ENCODE measurements at places on chromosomes 1 and 21.

- no peak for DNase-seq
Measured at GRCh38 chr1:6753320-6754140, 31.7 kb upstream of the CAMTA1 start.

DNA sequence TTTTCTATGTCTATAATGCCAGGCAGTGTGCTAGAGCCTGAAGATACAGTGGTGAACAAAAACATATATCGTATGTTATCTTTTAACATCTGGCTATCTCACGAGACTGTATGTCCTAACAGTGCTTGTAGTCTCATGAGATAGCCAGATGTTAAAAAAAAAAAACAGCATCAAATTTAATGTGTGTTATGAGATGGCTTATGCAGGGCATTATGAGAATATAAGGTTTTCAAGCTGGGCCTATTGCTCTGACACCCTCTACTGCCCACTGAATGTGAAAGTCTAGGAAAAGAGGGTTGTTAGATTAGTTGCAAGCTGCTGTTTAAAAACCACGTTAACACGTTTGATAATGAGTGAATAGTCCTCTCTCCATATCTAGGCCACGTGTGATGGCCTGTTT, 109.8 kb downstream of the CACHD1 start:
- DNase-seq, result no peak

GRCh38 chr1:166237675-166238074, 70.9 kb upstream of the FAM78B start:
- no peak for DNase-seq

GRCh38 chr1:76254104-76255030, 179.8 kb downstream of the ST6GALNAC3 start:
- DNase-seq, result no peak

DNA sequence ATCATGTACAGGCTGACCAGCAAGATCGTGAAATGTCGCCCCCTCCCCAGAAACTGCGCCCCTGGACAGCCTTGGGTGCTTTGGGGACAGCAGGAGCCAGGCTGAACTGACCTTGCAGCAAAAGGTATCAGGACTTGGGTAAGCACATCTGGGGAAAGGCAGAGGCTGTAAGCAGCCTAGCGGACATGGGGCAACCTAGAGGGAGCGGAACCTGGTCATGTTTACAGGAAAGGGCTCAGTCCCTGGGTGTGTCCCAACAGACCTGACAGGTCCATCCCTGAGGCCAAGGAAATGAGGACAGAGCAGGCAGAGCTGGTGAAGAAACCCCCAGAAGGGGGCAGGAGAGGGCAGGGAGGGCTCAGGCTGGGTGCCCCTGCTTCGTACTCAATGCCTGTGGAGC, 3.1 kb upstream of the S100A8 start:
- no peak for DNase-seq

DNA sequence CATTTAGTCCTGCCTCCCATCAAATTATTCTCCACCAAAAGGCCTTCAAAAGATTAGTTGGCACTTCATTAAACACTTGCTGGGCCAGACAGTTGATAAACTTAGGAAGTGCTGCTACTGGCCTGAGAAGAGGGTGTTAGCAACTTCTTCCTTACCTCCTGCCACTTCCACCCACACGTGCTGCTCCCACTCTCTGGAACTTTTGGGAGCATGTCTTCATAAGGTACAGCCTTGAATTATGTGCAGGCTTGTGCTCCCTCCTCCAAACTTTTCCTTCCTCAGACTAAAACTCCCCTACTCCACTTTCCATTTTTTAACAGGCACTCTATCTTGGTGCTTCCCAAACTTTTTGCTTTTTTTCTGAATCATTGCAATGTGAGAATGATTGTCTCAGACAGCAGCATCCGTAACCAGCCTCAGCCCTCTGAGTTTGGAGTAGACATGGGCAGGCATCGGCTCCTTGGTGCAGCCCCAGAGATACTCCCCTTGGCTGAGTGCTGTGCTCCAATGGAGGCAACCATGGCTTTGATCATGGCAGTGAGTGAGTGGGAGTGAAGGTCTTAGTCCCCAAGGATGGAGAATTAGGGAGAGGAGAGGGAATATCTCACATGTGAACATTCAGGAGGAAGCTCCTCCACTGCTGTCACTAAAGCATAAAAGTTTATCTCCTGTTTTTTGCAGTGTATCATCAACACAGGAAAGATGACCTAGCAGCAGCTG, 8.7 kb upstream of the LELP1 start:
- DNase-seq, result no peak

GRCh38 chr1:161209790-161210409, 5.2 kb upstream of the FCER1G start:
- DNase-seq, result no peak

DNA sequence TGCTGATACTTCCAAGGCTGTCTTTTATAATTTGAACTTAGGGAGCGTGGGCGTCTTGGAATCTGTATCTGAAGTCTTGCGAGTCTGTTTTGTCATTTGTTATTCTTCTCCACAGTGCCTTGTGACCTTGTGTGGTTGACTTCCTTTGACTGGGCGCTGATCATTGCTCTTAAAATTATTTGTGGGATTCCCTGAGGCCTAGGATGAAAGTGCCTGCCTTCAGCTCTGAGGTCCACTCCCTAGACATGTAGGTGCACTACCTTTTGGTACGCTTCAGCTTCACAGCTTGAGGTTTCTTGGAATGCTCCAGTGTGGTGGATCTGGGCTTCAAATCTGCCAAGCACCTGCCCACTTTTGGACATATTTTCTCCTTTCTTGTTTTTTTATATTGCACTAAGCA, 50.2 kb upstream of the IGSF5 start:
- no peak for DNase-seq

GRCh38 chr1:178509414-178510007, 3.4 kb upstream of the TEX35 start:
- DNase-seq, result no peak

DNA sequence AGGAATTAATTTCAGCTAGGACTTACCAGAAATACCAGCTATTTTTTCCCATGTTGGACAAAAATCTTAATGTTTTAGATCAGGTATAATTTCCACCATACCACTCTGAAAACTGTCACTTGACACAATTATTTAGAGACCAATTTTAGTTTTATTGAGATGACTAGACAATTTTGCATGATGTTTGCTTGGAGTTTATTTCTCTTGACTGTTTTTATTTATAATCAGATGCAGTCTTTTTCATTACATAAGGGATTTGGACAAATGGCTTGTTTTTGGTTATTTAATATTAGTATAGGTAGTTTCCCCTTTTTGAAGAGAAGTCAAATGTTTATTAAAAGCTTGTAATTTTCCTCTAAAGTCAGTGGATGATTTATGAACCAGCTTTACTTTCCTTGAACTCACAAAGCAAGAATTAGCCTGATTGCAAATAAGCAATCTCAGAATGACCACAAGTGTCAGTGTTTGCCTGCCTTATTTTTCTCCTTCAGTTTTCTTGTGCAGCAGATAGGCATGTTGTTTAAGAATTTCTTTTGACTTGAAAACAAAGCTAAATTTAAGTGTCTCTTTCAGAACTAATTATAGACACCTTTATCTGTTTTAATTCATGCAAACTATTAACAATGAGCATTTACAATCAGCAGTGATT, 3.8 kb upstream of the B3GALT2 start:
- DNase-seq, result no peak

- DNase-seq, result no peak
Measured at GRCh38 chr21:29557200-29557599, 258.5 kb downstream of the BACH1 start.

DNA sequence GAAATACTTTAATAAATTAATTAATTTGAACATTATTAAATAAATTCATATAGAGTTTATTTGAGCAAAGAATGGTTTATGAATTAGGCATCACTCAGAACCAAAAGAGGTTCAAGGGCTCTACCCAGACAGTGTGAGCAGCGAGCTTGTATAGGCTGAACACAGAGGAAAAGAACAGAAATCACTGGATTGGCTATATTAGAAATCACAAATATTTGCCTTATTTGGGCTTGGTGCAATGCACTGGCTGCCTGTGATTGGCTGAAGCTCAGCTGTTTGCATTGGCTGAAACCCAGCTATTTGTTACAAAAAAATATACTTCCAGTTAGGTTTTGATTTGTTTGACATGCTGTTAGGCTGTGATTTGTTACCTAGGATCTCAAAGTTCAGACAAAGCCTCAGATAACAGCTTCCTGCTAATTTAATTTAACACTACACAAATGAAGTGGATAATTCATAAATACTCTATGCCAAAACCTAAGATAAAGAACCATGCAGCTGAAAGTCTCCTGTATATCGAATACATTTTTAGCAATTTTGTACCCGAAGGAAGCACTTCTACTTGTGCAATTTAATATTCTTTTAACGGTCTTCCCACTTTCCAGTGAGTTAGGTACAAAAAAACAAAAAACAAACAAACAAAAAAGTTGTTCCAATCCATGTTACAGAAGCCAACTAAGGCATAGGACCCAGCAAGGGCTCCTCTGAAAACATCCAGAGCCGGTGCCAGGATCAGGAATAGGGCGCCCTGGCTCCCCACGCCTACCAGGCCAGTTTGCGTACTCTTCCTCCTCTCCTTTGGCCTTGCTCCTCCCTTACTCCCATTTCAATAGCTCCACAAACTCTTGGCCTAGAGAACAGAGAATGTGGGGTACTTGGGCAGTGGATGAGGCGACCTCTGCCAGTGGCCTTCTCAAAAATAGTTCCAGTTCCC, 179.1 kb downstream of the DUSP10 start:
- no peak for DNase-seq

GRCh38 chr1:223041481-223041880, 101.6 kb downstream of the TLR5 start:
- no peak for DNase-seq

- DNase-seq, result peak; percentile 54
Measured at GRCh38 chr21:41816583-41817165, 49.8 kb upstream of the RIPK4 start.

GRCh38 chr1:89873770-89874169, 52.9 kb downstream of the LRRC8D start:
- no peak for DNase-seq

DNA sequence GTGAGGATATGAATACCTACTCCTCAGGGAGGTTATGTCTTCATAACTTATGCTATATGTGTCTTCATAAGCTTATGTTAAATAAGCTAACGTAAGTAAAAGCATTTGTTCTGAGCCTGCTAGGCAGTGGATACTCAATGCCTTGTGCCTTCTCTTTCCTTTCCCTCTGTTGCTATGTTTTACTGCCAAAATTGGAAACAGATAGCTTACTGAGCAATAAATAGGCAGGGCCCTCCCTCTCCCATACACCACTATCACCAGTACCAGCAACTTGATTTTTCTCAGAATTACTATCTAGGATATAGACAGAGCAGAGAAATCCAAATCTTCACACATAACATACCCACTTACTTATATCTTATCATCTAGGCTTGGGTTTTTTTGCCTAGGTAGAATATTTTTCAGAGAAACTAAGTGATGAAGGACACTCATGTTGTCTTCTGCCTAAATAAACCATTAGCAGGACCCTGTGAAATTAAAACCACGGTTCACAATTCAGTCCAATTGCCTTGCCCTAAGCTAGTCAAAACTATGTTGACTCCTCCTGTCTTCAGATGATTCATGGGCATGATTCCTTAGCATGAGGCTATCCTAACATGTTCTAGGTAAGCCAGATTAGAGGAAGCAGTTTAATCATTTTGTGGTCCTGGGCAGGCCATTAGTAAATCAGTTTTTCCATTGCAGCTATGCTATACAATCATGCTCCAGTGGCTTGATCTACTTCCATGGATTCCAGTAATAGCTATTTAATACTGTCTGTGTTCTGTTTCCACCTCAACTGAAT, 15.9 kb upstream of the LRRC8C start:
- no peak for DNase-seq

- DNase-seq, result peak; percentile 71
Measured at GRCh38 chr1:207959141-207959825, 48.4 kb upstream of the CD34 start.

- DNase-seq, result peak; percentile 83
Measured at GRCh38 chr1:156502894-156503697, 2.5 kb upstream of the MEF2D start.

- no peak for DNase-seq
Measured at GRCh38 chr1:206668351-206668750, 16.4 kb upstream of the MAPKAPK2 start.

- DNase-seq, result peak; percentile 83
Measured at GRCh38 chr1:206445116-206445515, 25.2 kb upstream of the IKBKE start.

DNA sequence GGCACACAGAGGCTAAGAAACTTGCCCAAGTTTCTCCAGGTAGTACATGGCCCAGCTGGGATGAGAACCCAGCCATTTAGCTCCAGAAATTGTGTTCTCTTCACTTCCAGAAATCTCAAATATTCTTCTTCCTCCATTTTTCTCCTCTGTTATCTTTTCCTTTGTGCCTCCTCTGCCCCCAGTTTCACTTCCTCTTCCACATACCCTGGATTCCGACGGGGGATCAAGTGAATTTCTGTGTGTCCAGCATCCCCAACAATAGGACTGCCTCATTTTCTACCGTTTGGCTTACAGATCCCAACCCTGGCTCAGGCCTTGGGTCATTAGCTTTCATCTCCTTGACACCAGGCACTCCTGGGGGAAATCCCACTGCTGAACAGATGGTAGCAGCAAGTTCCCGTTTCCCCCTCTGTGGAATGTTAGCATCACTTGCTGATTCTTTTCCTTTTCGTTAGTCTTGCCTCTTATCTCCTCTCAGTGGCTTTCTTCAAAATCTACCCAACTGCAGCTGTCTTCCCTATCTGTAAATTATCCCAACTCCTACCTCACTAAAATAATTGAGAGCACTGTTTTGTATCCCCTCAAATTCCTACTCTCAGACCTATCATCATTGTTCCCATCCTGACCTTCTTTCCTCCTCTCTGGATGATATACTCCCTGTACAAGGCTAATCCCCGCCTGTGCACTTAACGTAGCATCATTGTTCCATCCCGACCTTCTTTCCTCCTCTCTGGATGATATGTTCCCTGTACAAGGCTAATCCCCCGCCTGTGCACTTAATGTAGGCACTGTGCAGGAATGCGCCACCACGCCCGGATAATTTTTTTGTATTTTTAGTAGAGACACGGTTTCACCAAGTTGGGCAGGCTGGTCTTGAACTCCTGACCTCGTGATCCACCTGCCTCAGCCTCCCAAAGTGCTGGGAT, 36.5 kb downstream of the SCCPDH start:
- no peak for DNase-seq

- DNase-seq, result no peak
Measured at GRCh38 chr1:78919150-78919549, 87.4 kb downstream of the ADGRL4 start.

- no peak for DNase-seq
Measured at GRCh38 chr21:31198575-31198974, 145.5 kb downstream of the TIAM1 start.

- DNase-seq, result no peak
Measured at GRCh38 chr1:5658340-5659316, 333.6 kb downstream of the NPHP4 start.
